Stimulated activated CD8-positive, alpha-beta memory T cell treated with anti-CD3 and anti-CD28 coated beads, Interleukin-12 subunit alpha, Interleukin-12 subunit beta, amount 100 ng/mL, for 4 hours (primary cell): ENCODE measurements at places on chromosomes 7 and 10.

- no peak for DNase-seq
Observed at GRCh38 chr10:23055424-23056185, 39.8 kb upstream of the MSRB2 start.

DNA sequence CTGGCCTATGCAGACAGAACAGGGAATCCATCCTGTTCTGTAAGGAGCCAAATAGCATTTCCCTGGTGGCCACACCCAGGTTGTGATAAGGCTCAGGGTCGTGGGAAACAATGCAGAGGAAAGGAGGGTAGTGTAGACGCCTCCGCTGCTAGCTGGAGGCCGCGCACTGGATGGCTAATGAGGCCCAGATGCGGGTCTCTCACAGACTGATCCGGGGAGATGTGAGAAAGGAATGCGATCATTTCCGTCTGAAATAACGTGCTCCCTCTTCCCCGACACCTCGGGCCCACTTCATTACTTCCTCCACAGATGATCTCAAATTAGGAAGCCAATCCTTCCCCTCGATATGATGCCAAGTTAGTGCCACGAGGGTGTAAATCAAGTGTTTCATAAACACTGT, 203.3 kb downstream of the TAX1BP1 start:
- DNase-seq, result no peak

DNA sequence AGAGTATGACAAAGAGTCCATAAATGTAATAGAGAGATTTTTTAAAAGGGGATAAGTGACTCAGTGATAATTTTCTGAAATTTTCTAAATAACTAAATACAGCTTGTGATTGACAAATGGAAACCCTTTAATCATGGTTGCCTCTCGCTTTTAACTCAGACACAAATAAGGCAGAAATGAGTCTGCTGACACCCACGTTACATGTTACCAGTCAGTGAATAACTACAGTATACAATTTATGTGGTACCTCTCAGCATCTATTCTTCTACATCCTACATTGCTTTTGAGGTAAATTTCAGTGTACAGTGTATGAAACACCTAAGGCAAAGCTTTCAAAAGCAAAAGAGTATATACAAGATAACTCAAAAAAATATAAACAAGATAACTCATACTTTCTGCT, 4.2 kb downstream of the NSUN6 start:
- DNase-seq, result no peak

DNA sequence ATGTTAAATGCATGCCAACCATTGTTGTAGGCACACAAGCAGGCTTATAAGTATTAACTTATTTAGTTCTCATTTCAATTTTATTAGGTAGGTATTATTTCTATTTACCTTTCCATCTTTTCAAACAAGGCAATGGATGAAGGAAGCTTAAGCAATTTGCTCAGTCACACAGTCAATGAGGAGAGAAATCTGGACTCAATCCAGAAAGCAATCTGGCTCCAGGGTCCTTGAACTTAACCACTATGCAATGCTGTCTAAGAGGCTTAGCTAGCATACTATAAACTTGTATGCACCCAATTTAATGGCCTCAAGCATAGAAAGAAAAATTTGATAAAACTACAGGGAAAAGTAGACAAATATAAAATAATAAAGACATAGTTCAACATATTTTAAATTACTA, 88.6 kb downstream of the VWDE start:
- no peak for DNase-seq

GRCh38 chr7:140230861-140231770, 54.3 kb upstream of the KDM7A start:
- peak; percentile 29 for DNase-seq

- DNase-seq, result no peak
Observed at GRCh38 chr10:71434760-71435394, 38.2 kb downstream of the CDH23 start.

GRCh38 chr10:45452268-45452667, 78.3 kb downstream of the ALOX5 start:
- no peak for DNase-seq

GRCh38 chr7:156608173-156608478, 32.4 kb upstream of the RNF32 start:
- DNase-seq, result no peak

DNA sequence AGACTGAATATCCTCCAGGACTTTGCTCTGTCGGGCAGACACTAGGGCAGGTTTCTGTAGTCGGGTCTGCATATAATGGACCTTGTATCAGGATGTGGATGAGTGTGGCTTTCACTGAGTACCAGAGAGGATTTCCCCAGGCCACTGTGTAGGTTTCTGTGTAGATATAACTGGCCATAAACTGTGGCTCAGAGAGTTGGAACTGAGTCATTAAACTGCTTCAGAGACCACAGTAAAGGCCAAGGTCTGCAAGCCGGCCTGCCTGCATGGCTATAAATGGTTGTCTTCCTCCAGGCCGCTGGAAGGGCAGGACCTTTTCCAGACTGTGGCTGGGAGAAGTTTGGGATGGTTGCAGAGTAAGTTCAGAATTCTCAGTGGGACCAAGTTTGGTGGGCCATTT, 16.9 kb downstream of the ZNF92 start:
- DNase-seq, result no peak

GRCh38 chr7:29563590-29564495, at the start of gene PRR15:
TSS of gene PRR15 (plus strand) at chr7:29563835. CDS start at chr7:29566330, 2,495 bp downstream.
- DNase-seq, result no peak

DNA sequence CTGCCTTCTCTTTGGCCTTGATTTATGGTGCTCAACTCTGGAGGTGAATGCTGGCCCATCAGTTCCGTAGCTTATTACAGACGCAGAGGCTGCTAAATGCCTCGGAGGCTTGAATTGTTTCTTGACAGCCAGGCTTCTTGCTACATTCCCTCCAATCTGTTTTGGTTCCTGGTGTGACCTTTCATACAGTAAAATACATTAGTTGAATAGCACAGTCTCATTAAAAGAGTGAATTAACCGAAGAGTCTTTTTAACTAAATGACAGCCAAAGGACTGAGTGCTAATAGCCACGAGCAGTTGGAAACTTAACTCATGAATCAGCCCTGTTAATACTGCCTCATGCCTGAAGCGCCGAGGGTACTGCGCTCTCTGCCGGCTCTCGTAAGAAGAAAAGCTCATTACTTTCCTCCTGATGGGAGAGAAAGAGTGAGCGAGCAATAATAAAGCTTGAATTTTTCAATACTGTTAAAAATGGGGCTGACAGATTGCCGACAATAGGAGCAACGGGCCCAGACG, 236.4 kb upstream of the GPR26 start:
- no peak for DNase-seq

- DNase-seq, result no peak
Observed at GRCh38 chr10:97573672-97574071, 1.1 kb downstream of the ANKRD2 start.

GRCh38 chr10:103396789-103397087, 312 bp downstream of the PDCD11 start:
- DNase-seq, result no peak

DNA sequence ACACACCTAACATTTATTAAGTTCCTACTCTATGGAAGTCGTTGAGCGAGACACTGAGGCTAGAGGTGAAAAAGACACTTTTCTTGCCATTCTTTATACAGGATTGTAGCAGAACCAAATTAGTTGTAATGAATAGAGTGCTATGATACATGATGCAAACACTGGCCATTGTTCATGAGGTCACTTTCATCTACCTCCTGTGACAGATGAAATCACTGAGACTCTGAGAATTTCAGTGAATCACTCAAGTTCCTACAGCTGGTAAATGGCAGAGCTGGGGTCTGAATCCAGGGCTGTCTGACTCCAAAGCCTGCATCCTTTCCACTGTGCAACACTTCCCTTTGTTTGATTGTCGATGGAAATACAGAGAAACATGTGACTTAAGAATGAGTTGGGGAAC, 657.6 kb downstream of the LRMDA start:
- no peak for DNase-seq

GRCh38 chr7:100348805-100349204, 9.1 kb upstream of the PILRB start:
- DNase-seq, result no peak

DNA sequence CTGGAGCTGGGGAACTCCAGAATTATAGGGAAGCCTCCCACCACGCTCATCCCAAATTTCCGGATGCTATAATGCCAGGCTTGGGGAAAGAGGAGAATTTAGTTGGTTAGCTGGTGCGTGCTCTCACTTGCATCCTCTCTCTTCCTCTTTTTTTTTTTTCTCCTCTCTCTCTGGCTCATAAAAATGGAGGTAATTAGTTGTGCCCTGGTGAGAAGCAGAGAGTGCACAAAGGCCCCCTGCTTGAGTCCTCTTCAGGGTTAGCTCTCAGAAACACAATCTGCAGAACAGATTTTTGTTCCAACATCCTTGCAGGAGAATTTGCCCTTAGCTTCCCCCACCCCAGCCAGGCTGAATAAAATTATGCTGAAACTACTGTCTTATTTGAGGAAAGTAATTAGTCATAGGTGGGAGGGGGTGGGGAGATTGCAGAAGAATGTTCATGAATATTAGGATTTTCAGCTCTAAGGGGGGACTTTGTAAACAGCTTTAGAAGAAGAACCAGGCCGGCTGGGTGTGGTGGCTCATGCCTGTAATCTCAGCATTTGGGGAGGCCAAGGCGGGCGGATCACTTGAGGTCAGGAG, 7.6 kb downstream of the SERPINE1 start:
- no peak for DNase-seq

DNA sequence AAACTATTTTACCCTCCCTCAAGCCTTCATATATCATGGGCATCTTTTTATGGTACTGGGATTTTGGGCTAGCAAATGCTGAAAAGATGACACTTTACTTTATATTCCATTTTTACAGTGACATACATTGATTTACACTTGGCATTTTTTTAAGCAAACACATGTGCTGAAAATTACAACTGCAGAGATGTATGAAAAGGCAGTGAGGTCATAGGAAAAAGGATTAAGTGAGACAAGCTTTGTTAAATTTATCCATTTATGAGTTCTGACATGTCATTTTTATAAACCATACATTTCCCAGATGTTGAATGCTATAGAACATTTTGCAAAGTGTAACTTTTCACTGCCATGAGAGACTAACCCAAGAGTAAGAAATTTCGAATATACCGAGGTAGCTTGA, 68.8 kb upstream of the RSU1 start:
- no peak for DNase-seq

DNA sequence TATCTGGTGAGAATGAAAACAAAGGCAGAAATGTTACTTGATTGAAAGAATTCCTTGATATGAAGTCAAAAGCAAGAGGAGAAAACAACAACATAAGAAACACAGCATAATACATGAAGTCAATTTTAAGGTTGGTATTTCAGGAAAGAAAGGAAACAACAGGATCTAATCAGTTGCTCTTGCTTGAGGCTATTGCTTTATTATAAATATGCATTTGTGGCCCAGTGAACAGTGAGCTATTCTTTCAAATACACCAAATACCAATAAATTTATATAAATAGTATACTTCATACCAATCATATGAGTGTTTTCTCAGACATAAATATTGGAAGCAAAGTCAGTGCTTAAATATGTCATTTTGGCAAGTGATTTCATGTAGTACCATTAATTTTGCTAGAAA, 806.6 kb downstream of the NXPH1 start:
- DNase-seq, result no peak

DNA sequence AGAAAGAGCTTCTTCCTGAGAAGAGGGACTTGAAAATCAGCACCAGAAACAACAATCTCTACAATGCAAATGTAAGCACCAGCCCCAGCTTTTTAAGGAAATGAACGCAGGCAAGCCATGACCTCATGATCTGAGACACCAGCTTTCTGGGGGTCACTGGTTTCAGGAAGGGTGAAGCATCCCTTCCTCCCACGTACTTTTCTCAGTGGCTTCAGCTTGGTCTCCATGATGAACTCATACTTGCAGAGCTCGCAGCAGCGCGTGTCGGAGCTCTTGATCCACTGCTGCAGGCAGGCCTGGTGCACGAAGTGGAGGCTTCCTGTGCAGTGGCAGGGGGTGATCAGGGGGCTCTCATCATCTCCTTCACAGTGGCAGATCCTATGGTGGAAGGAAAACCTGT, 87.0 kb downstream of the ALOX5 start:
- no peak for DNase-seq

- no peak for DNase-seq
Observed at GRCh38 chr10:1009071-1009494, 16.6 kb downstream of the IDI2 start.

DNA sequence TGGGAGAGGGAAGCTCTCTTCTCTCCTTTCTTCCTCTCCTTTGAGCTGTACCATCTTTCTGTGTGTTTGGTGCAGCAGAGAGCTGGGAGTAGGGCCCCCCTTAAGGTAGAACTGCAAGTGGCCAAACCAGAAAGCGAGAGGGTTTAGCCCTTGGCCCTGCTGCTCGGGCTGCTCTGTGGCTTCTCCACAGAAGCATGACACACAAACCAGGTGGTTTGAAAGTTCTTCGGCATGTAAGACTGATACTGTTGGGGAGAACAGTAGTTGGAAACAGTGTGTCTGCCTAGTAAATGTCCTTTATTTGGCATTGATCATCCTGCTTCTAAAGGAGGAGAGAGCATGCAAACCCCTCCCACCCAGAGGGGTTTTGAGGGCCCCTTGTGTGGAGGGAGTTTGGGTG, 277.8 kb downstream of the CELF2 start:
- no peak for DNase-seq

DNA sequence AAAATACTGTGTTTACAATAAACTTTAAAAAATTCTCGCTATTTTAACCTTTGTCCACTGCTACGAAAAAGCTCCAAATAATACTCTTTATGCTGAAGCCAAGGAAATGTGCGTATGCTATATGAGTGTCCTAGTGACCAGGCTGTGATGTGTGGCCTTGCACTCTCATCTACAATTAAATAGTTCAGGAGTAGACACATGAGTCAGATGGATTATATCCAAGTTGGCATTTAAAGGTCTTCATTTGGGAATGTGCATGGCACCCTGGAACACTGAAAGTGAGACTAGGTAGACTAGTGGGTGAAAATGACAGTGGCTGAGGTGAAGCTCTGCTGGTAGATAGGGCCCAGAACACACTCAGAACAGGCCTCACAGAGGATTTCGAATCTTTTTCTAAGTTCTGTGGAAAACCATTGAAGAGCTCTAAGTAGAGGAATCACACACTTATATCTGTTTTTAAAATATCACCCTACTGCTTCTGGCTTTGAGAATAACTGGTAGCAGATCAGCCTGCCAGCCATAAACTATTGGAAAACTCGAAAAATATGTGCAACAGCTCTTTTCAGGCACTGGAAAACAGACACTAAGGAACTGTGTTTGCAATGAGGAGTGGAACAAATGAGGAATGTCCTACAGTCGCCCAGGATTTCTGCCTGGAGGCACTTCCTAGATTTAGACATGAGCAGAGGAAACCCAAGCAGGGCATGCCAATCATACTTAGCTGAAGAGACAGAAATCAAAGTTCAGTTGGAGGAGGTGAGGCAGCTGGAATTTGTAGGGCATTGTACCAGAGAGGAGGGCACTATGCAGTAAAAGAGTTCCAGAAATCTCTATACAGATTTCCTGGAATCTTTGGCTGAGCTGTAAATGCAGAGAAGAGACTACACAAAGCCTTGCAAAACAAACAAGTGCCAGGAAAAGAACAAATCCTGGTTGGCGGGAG, 603.8 kb upstream of the LRRTM3 start:
- DNase-seq, result no peak

- no peak for DNase-seq
Observed at GRCh38 chr7:114645451-114645850, 230.8 kb downstream of the FOXP2 start.
